Hematopoietic multipotent progenitor cell (in vitro differentiated cells): ENCODE measurements at places on chromosomes 5 and 9.
A peak's percentile ranks its signal among the peaks of the same experiment; 100 is the strongest.

DNA sequence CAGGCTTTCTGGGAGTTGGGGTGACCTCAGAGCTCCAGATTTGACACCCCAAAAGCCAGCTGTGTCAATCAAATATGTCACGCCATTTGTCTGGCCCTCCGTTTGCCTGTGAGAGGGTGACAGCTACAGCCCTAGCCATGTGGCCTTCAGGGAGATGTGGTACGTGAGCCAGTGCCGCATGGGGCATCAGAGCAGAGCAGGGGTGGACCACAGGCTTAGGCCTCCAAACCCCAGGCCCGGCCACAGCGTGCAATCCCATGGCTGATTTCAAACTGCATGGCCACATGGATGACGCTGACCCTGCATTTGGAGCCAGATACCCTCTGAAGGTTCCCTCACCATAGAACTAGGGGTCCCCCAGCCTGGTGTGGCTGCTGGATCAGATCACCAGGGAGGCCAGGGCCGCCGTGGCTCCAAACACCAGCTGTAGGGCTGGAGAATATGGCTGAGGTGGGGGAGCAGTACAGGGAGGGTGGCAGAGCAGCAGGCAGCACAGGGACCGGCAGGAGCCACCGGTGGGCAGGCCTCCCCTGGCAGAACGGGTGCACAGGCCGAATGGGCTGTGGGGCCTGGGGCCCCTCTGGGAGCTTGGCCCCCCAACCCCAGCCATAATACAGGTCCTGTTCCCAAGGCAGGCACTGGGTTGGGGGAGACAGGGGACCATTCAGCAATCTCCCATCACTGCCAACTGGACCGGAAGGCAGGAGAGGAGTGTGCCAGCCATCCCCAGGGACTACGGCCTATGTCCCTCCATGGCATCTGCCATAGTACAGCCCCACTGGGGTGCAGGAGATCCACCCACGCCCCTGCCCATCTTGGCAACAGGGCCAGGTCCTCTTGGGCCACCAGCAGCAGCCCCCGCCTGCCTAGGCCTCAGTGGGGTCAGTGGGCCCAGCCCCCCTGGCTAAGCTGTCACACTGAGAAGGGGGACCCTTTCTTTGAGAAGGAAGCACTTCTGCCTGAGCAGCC, 1.5 kb downstream of the SAPCD2 start:
- no peak for DNase-seq

DNA sequence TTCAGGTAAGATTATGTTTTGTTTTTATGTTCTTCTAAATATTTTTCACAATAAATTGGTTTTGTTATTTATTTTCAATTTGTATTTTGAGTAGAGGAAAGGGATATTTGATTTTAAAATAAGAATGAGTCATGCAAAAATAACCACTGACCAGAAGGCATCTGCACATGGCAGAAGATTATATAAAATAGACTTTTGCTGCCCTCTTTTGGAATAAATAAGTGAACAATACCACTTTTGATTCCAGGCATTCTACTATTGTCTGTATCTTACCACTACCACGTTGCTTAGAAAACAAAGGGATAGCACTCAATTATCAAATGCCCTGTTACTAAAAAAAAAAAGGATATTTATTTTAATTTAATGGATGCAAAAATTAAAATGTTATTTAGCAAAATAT, 227.3 kb upstream of the ITGA1 start:
- DNase-seq, result peak; percentile 24

- DNase-seq, result no peak
These were observed 512.2 kb upstream of the ZNF608 start for GRCh38 chr5:125258615-125259014.

- no peak for DNase-seq
These were observed 190.9 kb downstream of the ICE1 start for GRCh38 chr5:5613261-5613990.

DNA sequence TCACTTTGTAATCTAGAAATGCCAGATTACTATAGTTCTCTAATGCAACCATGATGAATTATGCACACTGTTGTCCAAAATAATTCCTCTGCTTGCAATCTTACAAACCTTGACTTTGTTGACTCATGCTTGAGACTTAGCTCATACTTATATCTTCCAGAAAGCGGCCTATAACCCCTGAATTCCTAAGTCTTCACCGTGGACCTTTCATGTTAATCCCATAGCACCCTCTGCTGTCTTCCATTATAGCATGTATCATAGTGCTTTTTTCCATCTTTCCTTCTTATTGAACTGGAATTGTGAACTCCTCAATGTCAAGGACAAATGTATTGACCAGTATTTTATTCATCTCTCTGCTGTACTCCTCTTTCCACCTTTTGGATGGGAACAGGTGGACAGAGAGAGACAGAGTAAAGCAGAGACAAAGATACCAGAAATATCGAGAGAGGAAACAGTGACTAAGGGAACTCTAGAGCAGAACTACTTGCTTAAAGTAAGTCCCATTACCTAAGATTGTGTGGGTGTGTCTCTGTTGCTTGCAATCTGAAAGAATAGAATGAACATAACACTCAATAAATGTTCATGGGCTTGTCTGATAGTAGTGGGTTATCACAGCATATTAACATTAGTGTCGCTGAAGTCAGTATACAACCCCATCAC, 110.0 kb downstream of the LURAP1L start:
- DNase-seq, result no peak

- DNase-seq, result no peak
These were observed 32.2 kb upstream of the SPATA31D4 start for GRCh38 chr9:81896070-81896469.

- no peak for DNase-seq
These were observed 315.6 kb downstream of the ZSWIM6 start for GRCh38 chr5:61647672-61648071.
